ENCODE measurements at places on chromosomes 12 and 14. TPM values are rescaled to one million over a fixed set of nuclear protein-coding genes. Genes with fewer than 3 reads are reported as not detected.

DNA sequence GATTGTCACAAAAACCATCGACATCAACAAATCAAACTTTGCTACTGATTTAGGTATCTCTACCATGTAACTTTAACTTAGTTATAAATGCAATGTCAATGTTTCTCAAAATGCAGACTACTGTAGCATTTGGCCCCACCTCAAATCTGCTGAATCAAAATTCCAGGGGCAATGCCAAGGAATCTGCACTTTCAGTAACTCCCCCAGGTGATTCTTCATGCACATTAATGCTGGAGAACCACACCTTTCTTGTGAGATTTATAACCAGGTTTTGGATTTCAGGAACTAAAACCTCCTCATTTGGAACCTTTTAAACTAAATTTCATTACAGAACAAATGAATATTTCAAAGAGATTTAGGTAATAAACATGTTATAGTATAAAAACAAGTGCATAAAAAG, 4.9 kb downstream of the ATP2B1 start:
- DNase-seq, result no peak

- DNase-seq, result no peak
These were observed 122.6 kb upstream of the PLXNC1 start for GRCh38 chr12:94025756-94026155.

DNA sequence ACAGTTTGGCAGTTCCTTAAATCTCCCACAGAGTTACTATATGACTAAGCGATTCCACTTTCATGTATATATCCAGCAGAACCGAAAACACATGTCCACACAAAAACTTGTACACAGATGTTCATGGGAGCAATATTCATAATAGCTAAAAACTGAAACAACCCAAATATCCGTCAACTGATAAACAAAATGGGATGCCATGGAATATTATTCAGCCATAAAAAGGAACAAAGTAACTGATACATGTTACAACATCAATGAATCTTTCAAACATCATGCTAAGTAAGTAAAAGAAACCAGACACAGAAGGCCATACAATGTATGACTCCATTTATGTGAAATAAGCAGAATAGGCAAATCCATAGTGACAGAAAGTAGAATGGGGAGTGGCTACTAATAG, 80.2 kb upstream of the GPHB5 start:
- no peak for DNase-seq

Gene MYH6
- total RNA-seq, result not detected

Data from neural crest cell (in vitro differentiated cells).